Peyer's patch (tissue), 4 donors: ENCODE measurements at places on chromosomes 2 and 18.

- no peak for DNase-seq
Observed at GRCh38 chr2:74882299-74882687, 48.4 kb downstream of the HK2 start.

DNA sequence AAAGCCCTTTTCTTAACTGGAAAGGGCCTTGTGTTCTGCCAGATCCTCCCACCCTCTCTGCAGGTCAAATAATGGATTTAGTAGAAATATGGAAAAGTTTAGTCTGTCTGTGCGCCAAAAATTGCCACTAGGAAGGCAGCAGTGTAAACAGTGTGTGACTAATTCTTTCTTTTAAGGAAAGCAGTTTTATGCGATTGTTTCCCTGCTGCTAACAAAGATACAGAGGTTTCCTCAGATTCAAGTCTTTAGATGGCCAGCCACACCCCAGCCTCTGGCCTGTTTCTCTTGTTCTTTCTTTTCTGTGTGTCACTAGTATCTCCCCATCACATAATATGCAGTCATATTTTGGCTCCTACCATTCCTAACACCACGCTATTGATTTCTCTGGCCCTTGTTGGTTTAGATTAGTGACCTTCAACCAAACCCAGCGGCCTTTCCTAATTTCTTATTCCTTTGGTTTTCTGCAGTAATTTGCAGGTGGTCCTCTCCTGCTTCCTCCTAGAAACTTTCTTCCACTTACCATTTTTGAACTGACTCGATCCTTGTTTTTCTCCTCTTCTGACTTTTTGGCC, 157.4 kb downstream of the LTBP1 start:
- DNase-seq = no peak

DNA sequence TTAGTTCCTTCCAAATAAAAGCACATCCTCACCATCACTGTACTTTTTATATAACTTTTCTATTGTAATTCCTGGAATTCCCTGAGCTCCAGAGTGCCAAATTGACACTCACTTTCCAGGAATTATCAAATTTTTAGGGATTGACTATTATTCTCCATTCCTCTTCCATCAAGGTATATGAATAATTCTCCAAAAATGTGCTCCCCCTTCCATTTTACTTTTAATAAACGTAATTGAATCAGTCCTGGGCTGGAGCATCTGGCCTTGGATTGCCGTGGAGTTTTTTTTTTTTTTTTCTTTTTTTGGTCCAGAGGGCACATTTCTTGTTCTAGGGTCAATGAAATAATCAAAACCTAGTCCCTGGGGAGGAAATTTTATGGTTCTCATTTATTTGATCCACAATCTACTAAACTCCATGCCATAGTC, 304.3 kb downstream of the CDCA7 start:
- DNase-seq = no peak

- DNase-seq = no peak
Observed at GRCh38 chr2:24734741-24735140, 58.5 kb downstream of the PTRHD1 start.

DNA sequence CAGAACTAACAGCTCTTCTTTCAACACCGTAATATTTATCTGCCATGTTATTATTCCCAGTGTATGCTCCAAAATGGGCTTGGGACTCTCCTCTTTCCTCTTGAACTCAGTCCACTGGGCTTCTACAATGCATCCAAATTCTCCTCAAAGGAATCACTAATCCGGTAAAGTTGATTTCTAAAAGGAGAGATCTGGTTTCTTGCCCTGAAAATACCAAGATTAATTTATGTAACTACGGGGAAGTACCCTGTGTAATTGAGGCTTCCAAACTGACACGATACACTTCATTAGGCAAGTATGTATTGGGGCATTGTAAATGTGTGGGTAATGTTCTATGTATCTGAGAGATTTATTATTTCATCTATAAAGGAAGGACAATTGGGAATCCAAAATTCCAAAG, 5.7 kb downstream of the NCKAP5 start:
- DNase-seq = no peak

DNA sequence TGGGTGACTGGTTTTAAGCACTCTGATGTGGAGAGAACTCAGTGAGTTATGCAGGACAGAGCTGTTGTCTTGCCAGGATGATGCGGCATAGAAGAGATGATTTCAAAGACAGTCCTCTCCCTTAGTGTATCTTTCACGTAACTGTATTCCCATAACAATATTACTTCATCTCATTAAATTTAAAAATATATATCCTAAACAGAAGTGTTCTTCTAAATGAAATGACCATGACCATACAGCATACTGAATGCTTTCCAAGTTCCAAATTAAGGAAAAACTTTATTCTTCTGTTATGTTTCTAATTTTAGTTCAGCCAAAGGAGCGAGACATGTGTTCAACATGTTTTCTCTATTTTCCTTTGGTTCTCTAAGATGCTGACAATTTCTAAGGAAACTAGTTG, 600.1 kb upstream of the FSHR start:
- no peak for DNase-seq

GRCh38 chr2:135219226-135219625, 167.1 kb downstream of the RAB3GAP1 start:
- DNase-seq = no peak

DNA sequence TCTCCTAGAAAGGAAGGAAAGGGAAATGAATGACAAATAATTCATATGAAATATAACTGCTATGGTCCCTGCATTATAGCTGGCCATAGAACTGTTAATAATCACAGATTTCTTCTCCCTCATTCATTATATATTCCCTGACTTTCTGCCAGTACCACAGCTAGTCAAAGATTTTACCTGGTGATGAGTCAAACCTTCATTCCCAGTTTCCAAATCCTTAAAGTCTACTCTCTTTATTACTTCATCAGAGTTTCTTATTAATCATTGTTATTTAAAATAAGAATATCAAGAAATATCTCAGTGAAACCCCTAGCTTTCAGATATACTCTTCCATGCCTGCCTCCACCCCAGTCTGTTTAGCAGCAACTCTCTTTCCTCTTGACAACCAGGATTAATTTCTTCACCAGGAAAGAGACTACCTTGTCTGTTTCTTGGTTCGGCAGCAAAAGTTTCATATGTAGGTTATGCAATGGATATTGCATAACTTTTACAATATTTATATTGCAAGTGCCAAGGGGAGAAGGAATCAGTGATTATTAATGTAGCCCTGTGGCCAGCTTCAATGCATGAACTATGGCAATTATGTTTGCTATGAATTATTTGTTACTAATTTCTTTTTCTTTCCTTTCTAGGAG, 533.8 kb downstream of the FBXO15 start:
- DNase-seq = no peak
